Fibroblast of the conjunctiva (primary cell): ENCODE measurements at places on chromosomes 16 and 17.
A peak's percentile ranks its signal among the peaks of the same experiment; 100 is the strongest.

GRCh38 chr16:72371307-72372086, 199.5 kb upstream of the PMFBP1 start:
- peak; percentile 22 for DNase-seq

GRCh38 chr17:63834431-63835166, 7.1 kb upstream of the FTSJ3 start:
- DNase-seq = peak; percentile 88

DNA sequence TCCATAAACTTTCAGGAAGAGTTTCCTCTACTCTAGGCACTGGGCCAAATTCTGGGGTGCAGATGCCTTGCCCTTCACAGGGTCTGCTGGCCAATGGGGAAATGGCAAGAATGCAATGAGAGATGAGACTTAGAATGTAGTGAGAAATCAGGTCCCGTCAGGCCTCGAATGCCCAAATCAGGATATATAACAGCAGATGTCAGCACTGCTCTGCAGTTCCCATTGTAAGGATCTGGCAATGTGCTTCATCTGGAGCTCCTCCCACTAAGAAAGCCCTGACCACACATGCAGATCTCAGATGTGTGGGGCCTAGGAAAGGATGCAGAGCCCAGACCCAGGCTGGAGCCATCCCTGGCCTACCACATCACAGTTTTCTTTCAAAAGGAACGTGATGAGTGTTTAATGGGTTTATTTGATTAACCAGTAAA, 13.9 kb upstream of the LPCAT2 start:
- peak; percentile 87 for DNase-seq

DNA sequence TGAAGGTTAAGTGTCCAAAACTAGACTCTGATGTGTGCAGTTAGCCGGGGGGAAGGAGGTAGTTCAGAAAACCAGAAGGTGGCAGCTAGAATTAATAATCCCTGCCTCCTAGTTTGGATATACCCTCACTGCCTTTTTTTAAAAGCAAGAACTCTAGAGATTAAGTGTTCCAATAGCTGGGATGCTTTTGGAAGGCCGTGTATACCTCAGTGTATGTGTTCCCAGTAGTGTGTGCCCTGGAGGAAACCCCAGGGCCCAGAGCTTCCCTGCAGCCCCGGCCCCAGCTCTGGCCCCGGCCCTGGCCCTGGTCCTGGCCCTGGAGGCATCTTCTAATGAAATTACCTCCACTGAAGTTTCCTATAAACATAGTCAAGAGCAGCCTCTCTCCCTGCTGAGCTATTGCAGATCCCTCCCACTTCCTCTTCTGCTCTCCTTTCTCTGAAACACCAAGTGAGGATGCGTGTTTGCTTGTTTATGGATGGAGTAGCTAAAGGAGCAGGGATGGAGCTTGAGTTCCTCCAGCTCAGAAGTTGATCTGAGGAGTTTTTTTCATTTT, 130.7 kb downstream of the PRKCA start:
- peak; percentile 55 for DNase-seq
